ENCODE measurements at places on chromosomes 11 and 22.

DNA sequence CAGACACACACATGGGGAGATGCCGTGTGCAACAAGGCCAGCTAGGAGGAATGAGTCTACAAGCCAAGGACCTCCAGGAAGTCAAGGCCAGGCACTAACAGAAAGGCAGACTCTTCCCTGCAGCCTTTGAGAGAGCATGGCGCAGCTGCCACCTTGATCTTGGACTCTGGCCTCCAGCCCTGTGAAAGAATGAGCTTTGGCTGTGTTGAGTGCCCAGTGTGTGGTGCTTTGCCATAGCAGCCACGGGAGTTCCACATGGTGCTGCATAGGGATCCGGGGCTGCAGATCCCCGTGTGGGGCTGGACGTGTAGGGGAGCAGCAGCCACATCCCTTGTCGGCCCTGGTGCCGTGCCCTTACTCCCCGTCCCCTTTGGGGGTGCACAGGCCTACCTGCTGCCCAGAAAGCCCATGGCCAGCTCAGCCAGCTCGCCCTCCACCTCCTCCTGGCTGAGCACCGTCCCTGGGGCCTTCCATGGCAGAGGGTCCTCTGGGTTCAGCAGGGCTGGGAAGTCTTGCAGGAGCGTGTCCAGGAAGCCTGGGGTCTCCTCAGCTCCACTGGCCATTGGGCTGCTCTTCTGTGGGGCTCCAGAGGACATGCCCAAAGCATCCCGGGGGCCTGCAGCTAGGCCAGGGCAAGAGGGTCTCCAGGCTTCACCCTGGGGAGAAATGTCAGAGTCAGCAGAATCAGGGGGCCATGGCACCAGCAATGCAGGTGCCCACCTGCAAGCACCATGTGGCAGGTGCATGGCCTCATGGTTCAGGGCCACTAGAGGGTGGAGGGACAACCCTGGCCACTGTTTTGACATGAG lies 7.0 kb downstream of the PPM1F start:
- no peak for DNase-seq

GRCh38 chr11:61854966-61855714 lies 27.0 kb downstream of the FADS2 start:
- no peak for DNase-seq

DNA sequence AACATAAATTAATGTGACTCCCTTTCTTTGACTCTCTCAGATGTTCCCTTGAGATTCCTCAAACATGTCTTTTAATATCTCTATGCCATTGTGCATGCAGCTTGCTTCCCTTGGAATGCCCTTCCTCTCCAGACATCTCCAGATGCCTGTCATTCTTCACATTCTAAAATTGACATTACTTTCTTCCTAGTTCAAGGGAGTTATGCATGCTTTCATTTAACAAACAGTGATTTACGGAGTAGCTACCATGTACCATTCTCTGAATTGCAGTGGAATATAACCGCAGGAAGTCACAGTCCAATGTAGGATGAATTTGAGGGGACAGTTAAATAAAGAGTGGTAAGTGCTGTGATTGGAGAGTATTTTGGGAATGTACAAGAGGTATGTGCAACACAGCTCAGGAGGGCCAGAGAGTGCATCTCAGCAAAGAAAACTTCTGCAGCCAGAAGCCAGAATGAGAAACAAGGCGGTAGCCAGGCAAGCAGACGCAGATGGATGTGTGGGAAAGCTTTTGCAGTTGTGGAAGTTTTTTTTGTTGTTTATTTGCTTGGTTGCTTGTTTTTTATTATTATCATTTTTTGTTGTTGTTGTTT lies 18.7 kb downstream of the MMP10 start:
- DNase-seq: no peak

GRCh38 chr22:35802885-35803284 lies 85.2 kb downstream of the APOL5 start:
- DNase-seq: no peak

GRCh38 chr11:70292863-70293262 lies 22.4 kb downstream of the PPFIA1 start:
- no peak for DNase-seq

- DNase-seq: no peak
Measured at GRCh38 chr11:133951327-133952198, 5.2 kb downstream of the IGSF9B start.

DNA sequence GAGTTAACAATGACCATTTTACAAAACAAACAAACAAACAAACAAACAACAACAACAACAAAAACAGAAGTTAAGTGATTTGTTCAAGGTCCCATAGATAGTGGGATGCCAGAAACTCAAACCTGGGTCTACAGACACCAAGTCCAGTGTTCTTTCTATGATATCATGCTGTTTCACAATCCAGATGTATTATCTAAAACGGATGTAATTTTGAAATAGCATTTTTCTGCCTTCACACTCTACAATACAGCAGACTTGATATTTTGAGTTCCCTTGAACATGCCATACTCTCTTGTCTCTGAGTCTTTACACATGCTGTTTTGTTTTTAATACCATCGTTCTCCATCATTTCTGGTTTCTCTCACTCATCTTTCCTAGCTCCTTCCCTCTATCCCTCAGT lies 104.5 kb downstream of the RELT start:
- no peak for DNase-seq

DNA sequence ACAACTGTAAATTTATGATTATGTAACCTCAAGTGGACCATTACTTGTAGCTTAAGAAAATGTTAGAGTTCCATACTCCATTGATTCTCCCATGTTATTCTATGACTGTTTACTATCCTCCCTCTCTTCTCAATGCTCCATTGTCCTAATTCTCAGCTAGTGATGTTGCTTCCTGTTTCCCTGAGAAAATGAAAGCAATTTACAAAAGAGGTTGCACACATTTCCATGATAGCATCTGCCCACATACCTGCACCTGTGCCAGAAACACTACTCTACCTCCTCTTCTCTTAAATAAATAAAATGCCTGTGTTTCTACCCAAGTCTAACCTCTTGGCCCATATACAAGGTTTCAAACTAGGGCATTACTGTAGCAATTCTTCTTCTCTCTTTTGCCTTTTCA lies 1620.9 kb downstream of the FAM181B start:
- no peak for DNase-seq

GRCh38 chr11:6746086-6746618 lies 25.6 kb downstream of the OR2AG2 start:
- peak; percentile 58 for DNase-seq

GRCh38 chr11:124409906-124410305 lies 11.1 kb upstream of the OR8B3 start:
- DNase-seq: no peak

DNA sequence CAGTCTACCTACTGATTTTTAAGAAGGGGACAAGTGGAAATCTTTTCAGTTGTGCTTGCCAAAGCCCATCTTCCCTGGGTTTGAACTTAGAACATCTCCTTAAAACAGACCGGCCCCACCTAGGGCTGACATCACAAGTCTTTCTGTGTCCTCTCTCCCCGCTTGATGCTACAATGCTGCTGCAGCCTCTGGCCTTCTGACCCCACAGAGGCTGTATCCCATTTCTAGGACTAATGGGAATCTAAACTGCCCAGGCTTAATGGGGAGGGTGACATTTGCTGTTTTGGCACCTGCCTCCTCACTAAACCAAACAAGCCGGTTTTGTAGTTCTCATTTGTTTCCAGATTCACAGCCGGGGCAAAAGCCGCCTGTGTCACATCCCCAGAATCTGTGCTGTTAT lies 121.3 kb upstream of the CADM1 start:
- DNase-seq: no peak

DNA sequence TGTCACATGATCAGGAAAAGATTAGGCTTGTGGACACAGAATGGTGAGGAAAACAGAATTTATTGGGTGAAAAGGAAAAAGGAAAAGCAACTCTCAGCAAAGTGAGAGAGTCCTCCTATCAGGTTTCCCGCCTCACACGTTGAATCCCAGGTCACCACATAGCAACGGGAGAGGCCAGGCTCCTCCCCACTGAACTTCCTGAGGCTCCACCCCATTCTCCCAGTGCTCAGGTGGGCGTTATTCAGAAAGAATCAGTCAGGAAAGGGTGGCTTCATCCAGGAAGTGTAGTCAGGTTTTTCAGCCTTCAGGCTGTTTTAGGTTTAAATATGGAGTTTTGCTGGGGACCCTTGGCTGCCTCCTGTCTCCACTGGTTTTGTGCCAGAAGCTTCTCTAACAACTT lies 66.9 kb downstream of the SPON1 start:
- DNase-seq: no peak

DNA sequence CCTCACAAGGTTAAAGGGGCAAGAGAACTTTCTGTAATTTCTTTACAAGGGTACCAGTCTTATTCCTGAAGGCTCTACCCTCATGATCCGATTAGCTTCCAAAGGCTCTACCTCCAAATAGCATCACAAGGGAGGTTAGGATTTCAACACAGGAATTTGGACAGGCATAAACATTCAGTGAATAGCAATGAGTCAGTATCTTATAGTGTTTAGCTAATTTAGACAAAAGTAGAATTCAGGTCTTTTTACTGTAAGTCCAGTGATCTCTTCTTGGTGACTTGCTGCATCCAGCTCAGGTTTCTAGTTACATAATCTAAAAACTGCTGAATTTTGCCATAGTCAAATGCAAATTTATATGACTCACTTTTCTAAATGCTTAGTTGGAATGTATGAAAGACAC lies 1995.6 kb upstream of the RAG2 start:
- DNase-seq: no peak

GRCh38 chr11:57358543-57358961 lies 20.4 kb downstream of the P2RX3 start:
- DNase-seq: no peak

- no peak for DNase-seq
Measured at GRCh38 chr11:65108469-65109123, 3.1 kb upstream of the TM7SF2 start.

DNA sequence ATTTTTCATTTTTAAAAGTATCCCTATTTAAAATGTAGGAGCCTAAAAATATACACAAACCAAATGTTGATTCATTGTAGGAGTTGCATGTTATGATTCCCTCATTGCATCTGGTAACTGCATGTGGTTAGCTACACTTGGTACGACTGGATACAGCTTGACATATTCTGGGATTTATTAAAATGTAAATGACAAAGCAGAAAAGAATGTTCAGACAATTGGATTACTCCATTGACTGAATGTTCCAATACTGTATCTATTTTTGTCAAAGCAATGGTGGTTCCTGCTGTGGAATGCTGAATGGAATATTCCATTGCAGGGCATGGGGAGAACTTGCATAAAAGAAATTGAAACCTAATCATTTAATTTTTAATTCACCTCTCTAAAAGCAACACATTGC lies 30.8 kb downstream of the BLID start:
- DNase-seq: no peak

GRCh38 chr11:133966921-133967598 lies 10.3 kb upstream of the IGSF9B start:
- peak; percentile 88 for DNase-seq

- peak; percentile 67 for DNase-seq
Measured at GRCh38 chr11:119065369-119065768, 2.2 kb upstream of the VPS11 start.

DNA sequence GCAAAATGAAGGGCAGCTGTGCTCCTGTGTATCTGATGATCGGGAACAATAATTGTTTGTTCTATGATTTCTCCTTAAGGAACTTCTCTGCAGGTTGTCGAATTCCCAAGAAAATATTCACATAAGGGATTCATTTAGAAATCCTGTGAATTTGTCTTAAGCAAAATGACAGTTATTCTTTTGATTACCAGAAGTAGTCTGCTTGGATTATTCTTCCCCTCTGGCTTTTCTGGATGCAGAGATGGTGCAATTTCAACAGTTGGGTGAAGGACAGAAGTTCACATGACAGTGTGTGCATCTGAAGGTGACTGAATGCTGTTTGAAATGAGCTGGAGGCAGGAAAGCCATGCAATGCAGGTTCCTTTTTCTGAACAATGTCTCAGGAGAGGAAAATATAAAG lies 137.2 kb upstream of the MTMR2 start:
- no peak for DNase-seq

DNA sequence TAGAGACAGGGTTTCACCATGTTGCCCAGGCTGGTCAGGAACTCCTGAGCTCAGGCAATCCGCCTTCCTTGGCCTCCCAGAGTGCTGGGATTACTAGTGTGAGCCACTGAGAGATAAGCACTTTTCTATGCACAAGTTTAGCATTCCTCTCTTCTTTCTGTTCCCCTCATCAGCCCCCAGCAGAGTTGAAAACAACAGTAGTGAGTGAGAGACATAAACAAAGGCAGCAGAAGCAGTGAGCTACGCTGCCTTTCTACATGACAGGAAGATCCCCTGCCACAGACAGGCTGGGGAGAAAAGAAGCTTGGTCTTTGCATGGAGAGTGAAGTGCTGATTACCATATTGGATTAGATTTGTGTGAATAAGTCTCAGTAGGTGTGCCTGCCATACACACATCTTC lies 392.0 kb upstream of the KIRREL3 start:
- no peak for DNase-seq

DNA sequence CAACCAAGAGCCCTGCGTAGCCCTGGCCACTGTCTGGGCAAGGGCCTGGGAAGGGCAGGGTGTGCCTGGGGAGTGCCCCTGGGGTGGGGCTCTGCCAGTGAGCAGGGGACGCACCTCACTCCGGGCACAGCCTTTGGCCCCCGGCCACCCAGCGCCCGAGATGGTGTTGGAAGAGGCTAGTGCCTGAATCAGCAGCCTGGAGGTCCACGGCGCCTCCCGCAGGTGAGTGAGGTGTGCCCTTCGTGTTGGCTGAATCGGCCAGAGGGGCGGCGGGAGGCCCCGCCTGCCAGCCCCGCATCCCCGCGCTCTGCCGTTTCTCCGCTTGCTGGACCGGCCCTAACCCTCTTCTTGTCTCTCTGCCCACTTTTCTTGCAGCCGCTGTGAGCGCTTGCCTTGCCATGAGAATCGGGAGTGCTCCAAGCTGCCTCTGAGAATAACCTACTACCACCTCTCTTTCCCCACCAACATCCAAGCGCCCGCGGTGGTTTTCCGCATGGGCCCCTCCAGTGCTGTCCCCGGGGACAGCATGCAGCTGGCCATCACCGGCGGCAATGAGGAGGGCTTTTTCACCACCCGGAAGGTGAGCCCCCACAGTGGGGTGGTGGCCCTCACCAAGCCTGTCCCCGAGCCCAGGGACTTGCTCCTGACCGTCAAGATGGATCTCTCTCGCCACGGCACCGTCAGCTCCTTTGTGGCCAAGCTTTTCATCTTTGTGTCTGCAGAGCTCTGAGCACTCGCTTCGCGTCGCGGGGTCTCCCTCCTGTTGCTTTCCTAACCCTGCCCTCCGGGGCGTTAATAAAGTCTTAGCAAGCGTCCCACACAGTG lies 60.1 kb downstream of the FBLN1 start:
- no peak for DNase-seq

GRCh38 chr11:9092853-9093778 lies 1.7 kb upstream of the SCUBE2 start:
- no peak for DNase-seq

DNA sequence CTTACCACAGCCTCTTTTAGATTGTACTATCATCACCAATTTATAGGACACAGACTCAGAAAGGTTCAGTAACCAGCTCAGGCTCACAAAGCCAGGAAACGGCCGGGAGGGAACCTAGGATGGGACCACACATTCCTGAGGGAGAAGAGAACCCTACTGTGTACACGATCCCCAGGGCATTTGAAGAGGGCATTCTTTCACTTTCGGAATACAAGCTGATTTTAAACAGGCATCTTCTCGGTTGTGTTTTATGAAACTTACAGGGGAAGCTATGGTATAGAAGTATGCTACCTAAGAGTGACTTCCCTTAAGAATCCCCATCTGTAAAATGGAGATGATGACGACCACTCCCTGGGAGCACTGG lies 19.0 kb downstream of the SMCO4 start:
- DNase-seq: no peak

Data from activated CD4-positive, alpha-beta T cell treated with anti-CD3 and anti-CD28 coated beads for 36 hours (primary cell).